Brain (organoid and tissue), 16 donors: ENCODE measurements at places on chromosomes 4 and X.

DNA sequence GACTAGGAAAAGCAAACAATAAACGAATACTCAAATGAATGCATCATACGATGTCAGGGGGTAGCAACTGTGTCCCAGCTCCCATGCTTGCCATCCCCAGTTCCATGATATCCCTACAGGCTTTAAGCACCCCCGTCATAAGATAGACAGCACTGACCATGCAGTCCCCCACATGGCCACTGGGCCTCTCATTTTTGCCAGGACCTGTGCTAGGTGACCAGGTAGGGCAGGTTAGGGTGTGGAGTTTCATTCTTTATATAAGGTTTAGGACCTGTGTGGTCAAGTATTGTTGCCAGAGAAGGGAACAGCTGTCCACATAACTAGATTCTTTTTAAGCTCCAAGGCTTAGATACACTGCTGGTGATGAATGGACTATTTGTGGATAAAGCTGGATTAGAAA, 9.7 kb downstream of the PPEF2 start:
- DNase-seq, result no peak

- no peak for DNase-seq
These were observed 142.3 kb downstream of the PCDH18 start for GRCh38 chr4:137389911-137390520.

DNA sequence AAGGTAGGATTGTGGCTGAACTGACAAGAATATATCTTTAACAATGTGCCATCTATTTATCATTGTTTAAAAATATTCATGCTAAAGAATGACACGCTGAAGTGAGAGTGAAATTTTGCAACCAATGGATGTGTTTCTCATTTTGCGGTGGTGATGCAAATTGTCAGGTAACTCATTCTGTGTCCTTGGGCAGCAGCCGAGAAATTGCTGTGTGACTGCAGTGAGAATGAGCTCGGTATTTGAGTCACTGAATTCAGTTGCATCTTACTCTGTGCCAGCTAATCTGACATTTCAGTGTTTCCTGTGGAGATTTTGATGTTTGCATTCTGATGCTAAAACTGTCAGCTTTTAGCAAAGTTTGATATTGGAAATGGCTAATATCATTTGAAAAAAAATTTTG, 28.1 kb downstream of the MCUB start:
- DNase-seq, result peak; percentile 23

DNA sequence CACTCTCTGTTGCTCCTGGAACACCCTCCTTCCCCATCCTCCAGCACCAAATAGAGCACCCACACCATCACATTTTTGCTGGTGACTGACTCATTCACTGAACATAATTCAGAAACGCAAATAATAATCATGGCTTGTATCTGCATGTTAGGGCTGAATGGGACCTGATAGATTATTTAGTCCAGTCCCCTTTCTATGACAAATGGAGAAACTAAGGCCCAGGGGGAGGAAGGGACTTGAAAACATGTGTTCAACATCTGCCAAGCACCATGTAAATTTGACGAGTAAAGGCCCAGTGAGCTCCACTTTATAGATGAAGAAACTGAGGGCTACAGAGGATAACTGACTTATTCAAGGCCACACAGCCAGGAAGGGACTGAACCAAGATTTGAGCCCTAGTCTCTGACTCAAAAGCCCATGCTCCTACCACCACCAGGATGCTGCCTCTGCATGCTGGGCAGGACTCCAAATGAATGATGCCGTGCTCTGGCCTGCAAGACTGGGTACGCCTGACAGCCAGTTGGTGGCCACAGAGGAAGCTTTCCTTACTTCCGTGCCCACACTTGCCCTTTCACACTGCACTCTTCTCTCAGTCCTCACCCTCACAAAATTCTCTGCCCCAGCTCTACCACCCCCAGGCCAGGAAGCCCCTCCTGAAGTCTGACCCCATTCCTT, 133.3 kb upstream of the PJA1 start:
- peak; percentile 37 for DNase-seq

DNA sequence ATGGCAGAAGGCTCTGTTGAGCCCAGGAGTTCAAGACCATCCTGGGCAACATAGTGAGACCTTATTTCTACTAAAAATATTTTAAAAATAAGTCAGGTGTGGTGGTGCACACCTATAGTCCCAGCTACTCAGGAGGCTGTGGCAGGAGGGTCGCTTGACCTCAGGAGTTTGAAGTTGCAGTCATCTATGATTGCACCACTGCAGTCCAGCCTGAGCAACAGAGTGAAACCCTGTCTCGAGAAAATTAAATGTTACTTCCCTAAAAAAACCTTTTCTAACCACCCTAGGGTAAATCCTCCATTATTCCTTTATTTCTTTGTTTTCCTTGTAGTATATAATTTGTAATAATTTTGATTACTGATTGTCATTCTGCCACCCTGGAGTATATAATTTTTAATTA, 7.9 kb downstream of the FAM200B start:
- no peak for DNase-seq

DNA sequence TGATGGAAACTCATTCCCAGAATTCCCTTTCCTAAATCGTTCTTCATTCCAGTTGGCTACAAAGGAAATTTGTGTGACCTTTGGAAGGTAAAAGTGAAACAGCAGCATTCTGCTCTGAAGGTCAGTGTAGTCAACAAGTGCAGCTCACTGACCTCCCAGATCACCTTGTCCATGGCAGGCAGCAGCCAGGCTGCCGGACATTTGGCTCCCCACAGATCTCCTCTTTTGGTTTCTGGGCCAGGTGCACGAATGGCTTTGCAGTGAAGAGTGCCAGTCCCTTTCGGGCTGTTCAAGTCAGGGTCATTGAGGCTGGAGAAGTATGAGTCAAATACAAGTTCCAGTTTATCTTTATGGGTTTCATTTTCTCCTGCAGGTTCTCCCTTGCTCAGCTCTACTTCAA, 14.3 kb downstream of the GPRIN3 start:
- no peak for DNase-seq
